ENCODE measurements at places on chromosomes 11 and 22. TPM values are rescaled to one million over a fixed set of nuclear protein-coding genes. Genes with fewer than 3 reads are reported as not detected.

CCDC87 gene
- 0.32 TPM for total RNA-seq

THRSP gene
- not detected for total RNA-seq

MED19 gene
- 23.5 TPM for total RNA-seq

YPEL1 gene
- not detected for total RNA-seq

PI4KA gene
- 26.0 TPM for total RNA-seq

MRGPRX3 gene
- 0.65 TPM for total RNA-seq

PANX3 gene
- total RNA-seq, result not detected

MAPK12 gene
- 20.4 TPM for total RNA-seq

B3GAT1 gene
- total RNA-seq, result 0.03 TPM

OR52E8 gene
- not detected for total RNA-seq

OR51I1 gene
- total RNA-seq, result not detected

NCAPD3 gene
- total RNA-seq, result 40.7 TPM

CHRM1 gene
- not detected for total RNA-seq

ZNF74 gene
- total RNA-seq, result 10.7 TPM

MRGPRF gene
- total RNA-seq, result 0.14 TPM

PAX6 gene
- total RNA-seq, result not detected

BTG4 gene
- total RNA-seq, result 0.24 TPM

DDTL gene
- 0.61 TPM for total RNA-seq

CABP4 gene
- total RNA-seq, result not detected

APOA5 gene
- total RNA-seq, result not detected

TNNI2 gene
- 8.6 TPM for total RNA-seq

CALCA gene
- not detected for total RNA-seq

GSTT2 gene
- 0.92 TPM for total RNA-seq

C11orf97 gene
- total RNA-seq, result not detected

MAPK8IP1 gene
- 0.78 TPM for total RNA-seq

KRTAP5-6 gene
- total RNA-seq, result not detected

FAM227A gene
- 1.5 TPM for total RNA-seq

TMPRSS13 gene
- total RNA-seq, result 0.17 TPM

UVRAG gene
- total RNA-seq, result 15.2 TPM

EIF3F gene
- 274 TPM for total RNA-seq

FAT3 gene
- 0.44 TPM for total RNA-seq

RBMXL2 gene
- not detected for total RNA-seq

KRTAP5-10 gene
- not detected for total RNA-seq

CDC42BPG gene
- total RNA-seq, result 11.1 TPM

FBLN1 gene
- 31.9 TPM for total RNA-seq

MUC5AC gene
- total RNA-seq, result not detected

SMC1B gene
- 0.03 TPM for total RNA-seq

DBX1 gene
- not detected for total RNA-seq

MYBPC3 gene
- total RNA-seq, result not detected

EWSR1 gene
- total RNA-seq, result 267 TPM

PNPLA2 gene
- 11.4 TPM for total RNA-seq

EPS8L2 gene
- 48.4 TPM for total RNA-seq

MS4A7 gene
- not detected for total RNA-seq

TMA7B gene
- total RNA-seq, result not detected

MS4A3 gene
- not detected for total RNA-seq
